ENCODE measurements at places on chromosomes 3 and 15.

DNA sequence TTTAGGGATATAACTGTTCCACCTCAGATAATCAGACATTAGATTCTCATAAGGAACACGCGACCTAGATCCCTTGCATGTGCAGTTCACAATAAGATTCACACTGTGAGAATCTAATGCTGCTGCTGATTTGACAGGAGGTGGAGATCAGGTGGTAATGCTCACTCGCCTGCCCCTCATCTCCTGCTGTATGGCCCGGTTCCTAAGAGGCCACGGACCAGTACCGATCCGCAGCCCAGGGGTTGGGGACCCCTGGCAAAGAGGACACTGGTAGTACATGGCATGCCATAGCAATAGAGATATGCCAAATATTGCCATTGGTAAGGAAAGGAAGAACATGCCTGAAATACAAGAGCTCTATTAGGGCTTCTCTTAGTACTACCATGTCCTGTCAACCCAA, 59.7 kb downstream of the LSM3 start:
- DNase-seq = no peak

GRCh38 chr3:118931996-118932395, 102.7 kb downstream of the IGSF11 start:
- DNase-seq = no peak

DNA sequence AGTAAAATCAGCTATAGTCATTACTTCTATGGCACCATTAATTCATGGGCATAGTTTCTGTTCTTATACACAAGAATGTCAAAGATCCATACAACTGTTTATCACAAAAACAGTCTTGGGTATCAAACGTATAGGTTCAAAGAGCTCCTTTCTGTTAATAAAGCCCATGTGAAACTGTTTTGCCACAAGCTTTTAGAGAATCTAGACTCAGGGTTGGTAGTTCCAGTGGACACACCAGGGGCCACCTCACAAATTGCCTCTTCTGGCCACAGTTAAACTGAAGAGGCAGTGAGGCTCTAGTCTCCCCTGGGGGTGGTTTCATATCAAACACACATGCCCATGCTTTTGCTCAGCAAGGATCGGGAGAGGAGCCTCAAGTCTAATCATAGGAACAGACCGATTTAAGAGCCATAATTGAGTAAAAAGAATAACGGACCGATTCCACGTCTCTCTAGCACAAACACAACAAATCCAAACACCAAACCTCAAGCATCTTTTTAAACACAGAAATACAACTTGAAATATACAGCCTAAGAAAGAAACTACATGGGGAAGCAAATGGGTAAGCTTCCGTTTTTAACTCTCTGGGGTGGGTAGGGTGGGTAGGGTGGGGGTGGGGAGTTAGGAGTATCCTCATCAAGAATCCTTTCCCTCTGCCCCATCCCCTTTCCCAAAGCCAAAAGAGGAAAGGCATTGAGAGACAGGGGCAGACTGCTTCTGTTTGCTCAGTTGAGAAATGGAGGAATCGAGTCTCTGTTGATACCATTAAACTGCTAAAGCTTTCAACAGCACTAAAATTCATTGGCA, 443.3 kb downstream of the MAGI1 start:
- DNase-seq = no peak

DNA sequence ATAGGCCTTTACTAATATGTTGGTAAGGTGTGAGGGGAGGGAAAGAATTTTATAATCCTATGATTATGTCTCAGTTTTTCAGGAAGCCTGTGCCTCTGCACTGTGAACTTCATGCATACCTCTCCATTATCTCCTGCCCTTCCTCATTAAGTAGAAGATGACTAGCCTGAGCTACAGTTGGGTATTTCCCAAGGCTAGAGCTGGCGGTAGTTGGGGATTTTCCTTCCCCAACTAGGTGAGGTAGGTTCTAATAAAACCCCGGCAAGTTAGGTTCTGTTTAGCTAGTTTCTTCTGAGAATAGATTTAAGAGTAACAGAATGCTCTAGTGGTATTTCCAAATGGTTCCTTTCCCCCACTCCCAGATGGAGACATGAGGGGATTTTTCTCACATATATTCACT, 414.5 kb downstream of the GRM7 start:
- no peak for DNase-seq

- no peak for DNase-seq
These were observed 78.8 kb upstream of the SETMAR start for GRCh38 chr3:4224331-4224730.

DNA sequence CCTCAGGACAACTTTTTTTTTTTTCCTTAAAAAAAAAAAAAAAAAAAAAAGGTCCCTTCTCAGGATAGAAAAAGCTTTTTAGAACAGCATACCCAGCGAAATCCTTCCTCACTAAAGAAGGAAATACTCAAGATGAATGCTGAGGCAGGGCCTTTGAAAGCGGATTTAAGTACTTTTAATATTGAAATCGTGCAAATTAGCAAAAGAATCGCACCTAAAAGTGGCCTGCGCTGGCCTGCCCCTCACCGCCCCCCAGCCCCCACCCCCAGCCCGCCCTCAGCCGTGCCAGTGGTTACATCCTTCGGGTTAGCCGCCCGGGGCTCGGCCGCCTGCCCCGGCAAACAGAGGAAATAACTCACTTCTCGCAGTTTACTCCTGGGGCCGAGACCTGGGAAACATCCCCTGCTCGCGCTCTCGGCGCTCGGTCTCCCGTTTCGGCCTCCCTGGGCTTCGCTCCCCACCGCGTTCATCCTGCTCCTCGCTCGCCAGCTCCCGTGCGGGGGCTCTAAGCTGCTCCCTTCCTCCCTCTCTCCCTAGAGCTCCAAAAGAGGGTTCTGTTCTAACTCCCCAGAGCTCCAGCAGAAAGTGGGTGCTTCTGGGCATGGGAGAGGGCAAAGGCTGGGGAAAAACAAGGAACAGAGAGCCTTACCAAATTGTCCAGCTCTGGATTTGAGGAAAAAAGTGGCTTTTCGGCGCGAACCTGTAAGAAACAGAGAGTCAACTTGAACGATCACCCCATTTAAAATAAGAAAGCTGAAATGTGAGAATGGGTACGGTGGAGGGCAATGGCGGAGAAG, 5.2 kb downstream of the MEIS2 start:
- no peak for DNase-seq

GRCh38 chr3:185705498-185705897, 119.3 kb downstream of the IGF2BP2 start:
- no peak for DNase-seq

- DNase-seq = no peak
These were observed 423 bp downstream of the CHAC1 start for GRCh38 chr15:40953713-40954074.

- DNase-seq = no peak
These were observed 118.4 kb downstream of the ADCY5 start for GRCh38 chr3:123330441-123330991.

GRCh38 chr3:33858131-33858530, 59.7 kb downstream of the PDCD6IP start:
- DNase-seq = no peak

DNA sequence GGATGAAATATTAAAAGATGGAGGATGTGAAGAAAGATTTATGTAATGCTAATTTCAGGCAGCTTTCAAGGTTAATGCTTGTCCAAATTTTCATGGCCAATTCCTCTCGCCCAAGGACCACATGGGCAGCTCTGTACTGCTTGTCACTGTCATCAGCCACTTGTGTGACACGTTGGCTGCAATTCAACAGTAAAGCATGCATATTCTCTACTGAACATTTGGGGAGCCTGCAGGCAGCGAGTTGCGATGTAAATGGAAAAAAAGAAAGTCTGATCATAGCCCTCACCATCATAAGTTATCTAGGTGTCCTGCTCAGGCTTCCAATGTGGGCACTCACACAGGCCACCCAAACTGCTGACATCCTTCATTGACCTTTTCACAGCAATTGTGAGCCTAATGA, 1026.8 kb upstream of the NR2F2 start:
- no peak for DNase-seq

GRCh38 chr3:133901083-133901482, 5.4 kb upstream of the RAB6B start:
- DNase-seq = no peak

GRCh38 chr3:101819649-101820206, 29.6 kb upstream of the NFKBIZ start:
- DNase-seq = no peak

All from T-helper 9 cell (primary cell).